Astrocyte (in vitro differentiated cells and primary cell): ENCODE measurements at places on chromosomes 6 and 20.

- peak; percentile 97 for DNase-seq
These were observed 21.1 kb downstream of the SPTLC3 start for GRCh38 chr20:13029687-13030375.

GRCh38 chr6:113315165-113315564 is 542.0 kb upstream of the MARCKS start:
- no peak for DNase-seq

- peak; percentile 61 for DNase-seq
These were observed 32.7 kb upstream of the FAM83B start for GRCh38 chr6:54813892-54814291.

- DNase-seq = no peak
These were observed 688.6 kb upstream of the CITED2 start for GRCh38 chr6:140063021-140063399.

GRCh38 chr6:14595751-14596150 is 478.2 kb downstream of the CD83 start:
- no peak for DNase-seq

DNA sequence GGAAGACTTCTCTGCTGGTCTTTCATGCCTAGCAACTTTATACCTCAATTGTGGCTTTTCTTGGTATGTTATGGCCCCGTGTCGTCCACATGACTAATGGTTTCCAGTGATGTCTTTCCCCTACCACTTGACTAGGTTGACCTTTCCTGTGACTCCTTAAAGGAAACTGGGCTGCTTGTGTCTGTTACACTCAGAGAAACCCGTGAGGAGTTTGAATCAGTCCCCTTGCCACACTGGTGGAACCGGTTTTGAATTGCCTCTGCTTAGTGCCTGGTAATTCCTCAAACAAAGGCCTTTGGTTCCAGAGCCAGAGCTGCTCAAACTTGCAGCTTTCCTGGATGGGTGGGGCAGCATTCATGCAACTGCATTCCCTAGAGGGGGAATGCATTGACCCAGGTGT is 21.9 kb downstream of the ECT2L start:
- DNase-seq = peak; percentile 86

DNA sequence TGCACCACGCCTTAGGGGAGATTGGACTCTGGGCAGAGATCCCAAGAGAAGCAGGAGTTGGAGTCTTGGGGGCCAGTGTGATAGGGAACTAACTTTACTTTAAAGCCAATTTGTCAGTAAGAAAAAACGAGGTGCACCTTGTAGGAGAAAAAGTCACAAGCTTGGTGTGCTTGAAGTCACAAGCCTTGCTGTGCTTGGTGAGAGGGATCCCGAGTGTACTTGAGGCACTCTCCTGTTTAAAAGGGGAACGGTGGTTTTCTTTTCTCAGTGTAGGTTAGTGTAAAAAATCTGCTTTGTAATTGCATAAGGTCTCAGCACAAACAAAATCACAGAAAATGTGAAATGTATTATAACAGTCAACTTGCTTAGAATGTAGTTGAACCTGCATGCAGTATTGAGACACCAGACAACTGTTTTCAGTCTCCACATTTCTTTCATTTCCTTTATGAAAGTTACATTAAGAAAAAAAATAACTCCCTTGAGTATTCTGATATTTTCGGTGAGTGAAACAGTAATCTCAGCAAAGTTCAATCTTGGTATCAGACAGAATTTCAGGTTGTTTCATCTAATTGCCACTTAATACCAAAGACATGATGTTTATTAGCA is 111.1 kb upstream of the DUSP22 start:
- DNase-seq = no peak

DNA sequence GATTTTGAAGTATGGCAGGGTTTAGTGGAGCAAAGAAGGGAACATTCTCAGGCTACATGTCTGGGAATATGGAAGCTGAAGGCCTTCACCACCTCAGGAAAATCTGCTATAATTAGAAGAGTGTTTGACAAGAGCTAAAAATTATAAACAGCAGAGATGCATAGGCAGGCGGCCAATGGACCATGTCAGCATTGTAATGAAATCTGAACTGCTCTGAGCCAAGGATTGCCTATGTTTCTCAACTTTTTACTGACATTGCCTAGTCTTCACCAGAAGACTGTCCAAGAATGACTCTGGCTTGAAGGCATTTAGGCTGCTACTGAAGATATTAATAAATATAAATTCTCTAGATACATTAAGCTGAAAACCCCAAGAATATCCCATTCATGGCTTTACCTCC is 84.1 kb downstream of the C6orf52 start:
- DNase-seq = peak; percentile 26

DNA sequence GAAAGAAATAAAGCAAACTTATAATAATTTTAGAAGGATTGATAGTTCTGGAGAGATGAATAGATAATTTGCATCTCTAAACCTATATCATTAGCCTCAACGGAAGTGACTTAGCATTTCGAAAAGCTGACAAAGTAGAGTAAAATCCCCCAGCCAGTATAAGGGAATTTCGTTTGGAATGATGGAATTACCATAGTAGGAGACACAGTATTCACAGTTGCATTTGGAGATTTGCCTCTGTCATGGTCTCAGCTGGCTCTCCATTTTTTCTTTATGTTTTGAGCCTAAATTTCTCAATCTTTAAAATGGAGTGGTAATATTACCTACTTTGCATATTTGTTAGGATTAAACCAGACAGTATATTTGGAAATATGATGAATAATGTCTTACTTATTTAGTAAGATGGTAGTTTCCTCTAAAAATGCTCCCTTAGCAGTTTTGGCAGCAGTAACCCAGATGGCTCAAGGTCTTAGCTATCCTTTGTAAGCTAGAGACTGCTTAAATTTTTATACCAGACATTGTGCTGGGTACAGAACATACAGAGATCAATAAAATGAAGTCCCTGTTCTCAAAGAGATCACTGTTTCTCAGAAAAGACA is 58.2 kb downstream of the SMAP1 start:
- DNase-seq = peak; percentile 3

DNA sequence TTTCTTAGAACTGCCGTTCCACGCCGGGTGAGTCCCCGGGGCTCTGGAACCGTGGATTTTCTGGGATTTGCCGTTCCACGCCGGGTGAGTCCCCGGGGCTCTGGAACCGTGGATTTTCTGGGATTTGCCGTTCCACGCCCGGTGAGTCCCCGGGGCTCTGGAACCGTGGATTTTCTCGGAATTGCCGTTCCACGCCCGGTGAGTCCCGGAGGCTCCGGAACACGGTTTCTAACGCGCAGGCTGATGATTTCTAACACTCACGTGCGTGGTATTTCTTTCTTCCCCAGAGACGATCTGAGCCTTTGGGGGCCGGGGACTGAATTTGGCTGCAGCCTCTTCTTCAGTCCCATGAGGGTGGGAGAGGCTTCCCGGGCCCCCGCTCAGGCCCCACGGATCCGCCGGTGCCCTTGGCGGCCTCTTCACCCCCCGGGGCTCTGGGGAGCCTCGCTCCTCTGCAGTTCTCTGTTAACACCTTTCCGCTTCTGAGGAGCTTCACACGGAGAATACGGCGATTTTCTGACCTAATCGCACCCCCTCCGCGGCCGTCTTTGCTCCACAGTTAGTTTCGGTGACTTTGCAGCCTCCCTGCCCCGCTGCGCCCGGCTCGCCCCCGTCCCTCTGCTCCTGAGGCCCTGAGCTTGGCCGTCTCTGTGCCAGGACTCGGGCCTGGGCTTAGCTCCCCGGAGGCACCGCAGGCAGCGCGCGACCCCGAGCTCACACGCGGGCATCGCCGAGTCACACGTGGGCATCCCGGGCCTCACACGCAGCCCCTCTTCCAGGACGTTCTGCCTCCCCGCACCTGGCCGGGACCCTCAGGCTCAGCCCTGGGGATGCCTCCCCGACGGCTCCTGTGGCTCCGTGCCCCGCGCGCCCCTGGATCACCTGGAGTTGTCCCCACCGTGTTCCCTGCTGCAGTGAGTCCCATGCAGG is 7.2 kb upstream of the KIF25 start:
- DNase-seq = no peak

- DNase-seq = no peak
These were observed 47.9 kb downstream of the CEP57L1 start for GRCh38 chr6:109143191-109143590.

- no peak for DNase-seq
These were observed 9.1 kb downstream of the MAPK13 start for GRCh38 chr6:36139431-36139830.

- no peak for DNase-seq
These were observed 7.0 kb upstream of the RIMS4 start for GRCh38 chr20:44817143-44817910.

GRCh38 chr20:21465799-21466198 is 48.1 kb downstream of the NKX2-2 start:
- no peak for DNase-seq

GRCh38 chr6:139367810-139368351 is 6.6 kb downstream of the CITED2 start:
- DNase-seq = peak; percentile 56

GRCh38 chr20:1327241-1327653 is 1.7 kb downstream of the SDCBP2 start:
- DNase-seq = peak; percentile 36

- no peak for DNase-seq
These were observed 29.1 kb downstream of the RREB1 start for GRCh38 chr6:7136859-7137334.

DNA sequence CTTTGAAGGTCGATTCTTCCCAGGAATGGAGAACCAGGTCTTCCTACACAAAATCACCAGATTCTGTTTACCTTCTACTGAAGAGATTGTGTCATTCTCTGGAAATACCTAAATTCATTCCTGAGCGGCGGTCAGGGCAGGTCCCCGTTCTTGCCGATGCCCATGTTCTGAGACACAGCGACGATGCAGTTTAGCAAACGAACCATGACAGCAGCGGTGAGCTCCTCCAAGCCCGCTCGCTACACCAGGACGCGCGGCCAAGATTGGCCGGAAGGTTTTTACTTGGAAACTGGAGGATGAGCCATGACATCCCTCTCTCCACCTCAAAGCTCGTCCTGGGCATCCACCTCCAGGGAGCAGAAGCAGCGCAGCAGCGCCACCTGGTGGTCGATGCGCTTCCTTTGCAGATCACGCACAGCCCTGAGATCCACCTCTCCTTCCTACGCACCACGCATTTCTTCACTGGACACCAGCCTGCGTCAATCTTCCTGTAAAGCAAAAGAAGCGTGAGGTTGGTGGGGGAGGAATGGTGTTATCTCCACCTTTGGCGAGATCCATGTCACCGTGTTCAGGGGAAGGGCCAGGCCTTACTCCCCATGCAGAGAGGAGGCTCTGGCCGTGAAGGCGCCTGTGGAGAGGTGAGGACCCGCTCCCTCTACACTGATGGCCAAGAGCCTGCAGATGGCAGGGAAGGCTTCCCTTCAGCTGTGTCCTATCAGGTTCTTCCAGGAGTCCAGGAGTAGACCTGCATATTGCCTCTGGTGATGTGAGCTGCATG is 9.9 kb upstream of the HLA-B start:
- peak; percentile 57 for DNase-seq

DNA sequence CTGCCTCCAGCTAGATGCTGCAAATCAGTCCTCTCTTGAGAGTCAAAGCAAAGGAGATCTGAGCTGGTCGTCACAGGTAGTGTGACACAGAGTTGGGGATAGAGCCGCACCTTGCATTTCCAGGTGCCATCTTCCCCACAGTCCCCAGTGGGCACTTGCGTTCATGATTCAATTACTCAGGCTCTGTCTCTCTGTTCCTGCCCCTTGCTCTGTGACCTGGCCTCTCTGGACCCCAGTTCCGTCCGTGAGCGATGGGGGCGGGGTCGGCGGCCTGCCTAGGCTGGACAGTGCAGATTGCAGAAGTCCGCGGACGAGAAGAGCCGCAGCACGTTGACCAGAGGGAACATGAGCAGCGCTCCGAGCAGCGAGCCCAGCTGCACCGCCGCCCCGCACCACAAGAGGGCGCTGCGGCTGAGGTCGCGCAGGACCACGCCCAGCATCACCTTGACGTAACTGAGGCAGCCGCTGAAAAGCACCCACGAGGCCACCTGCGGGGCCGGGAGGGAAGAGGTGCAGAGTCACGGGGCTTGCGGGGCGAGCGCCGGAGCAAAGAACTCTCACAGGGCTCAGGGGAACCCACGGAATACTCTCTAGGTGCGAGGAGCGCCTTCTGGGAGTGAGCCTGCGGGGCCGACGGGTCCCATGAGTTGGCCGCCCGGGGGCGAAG is 7.4 kb downstream of the SLC52A3 start:
- DNase-seq = no peak

DNA sequence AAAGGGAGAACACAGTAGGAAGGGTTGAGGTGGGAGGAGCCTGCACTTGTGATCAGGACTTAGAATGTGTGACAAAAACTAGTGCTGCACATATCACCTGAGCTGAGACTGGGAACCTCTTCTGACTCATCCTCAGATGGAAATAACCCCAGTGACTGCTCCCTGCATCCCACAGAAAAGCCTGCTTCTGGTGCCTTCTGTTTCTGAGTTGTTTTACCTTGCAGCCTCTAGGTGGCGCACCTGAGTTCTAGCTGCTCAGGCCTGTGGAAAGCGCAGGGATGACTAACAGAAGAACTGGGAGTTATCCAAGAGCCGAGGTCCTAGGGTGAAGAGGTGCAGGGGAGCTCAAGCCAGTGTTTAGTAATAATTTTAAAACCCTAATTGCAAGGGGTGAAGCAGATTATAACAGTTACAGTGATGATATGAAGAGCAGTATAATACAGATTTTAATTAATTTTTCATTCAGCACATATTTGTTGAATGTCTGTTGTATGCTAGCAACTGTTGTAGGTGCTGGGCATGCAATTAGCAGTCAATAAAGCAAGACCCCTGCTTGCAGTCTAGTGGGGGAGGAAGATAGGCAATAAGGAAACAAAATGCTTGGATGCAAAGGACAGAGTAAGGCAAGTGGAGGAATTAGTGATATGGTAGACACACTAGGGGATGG is 302.5 kb downstream of the DHX35 start:
- DNase-seq = peak; percentile 53

DNA sequence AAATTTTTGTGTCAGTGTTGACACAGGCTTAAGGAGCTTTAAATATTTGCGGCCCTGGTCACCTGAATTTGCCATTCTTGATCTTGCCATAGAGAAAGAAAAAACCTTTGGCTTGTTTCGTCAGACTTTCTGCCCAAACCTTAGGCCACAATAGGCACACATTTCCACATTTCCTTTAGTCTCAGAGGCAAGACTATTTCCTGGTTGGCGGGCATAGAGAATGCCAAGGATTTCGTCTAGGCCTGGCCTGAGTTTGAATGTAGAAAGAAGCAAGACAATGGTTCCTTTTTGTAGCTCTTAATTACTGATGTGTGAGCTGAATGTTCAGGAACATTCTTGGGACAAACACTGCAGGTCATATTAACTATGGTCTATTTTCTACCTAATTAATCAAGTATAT is 108.1 kb downstream of the TRMT11 start:
- DNase-seq = no peak

DNA sequence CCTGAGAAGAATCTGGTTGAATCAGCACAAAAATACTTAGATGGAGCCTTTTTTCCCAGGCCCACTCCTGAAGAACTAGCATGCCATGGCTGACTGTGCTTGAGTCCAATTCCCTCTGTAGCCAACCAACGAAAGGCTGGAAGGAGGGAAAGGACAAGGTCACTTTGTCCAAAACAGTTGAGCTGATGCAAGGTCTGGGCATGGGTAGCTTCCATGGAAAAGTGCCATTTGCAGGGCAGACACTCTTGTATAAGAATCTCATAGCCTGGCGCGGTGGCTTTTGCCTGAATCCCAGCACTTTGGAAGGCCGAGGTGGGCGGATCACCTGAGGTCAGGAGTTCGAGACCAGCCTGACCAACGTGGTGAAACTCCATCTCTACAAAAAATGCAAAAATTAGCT is 125.0 kb upstream of the LGSN start:
- no peak for DNase-seq
